ENCODE measurements at places on chromosomes 6 and 20. TPM values are rescaled to one million over a fixed set of nuclear protein-coding genes. Genes with fewer than 3 reads are reported as not detected.

The PLA2G7 gene
- not detected for total RNA-seq

The KIF3B gene
- total RNA-seq, result 13.9 TPM

The TBX18 gene
- total RNA-seq, result 0.21 TPM

The KCNB1 gene
- total RNA-seq, result not detected

The PDE10A gene
- total RNA-seq, result 4.8 TPM

The CITED2 gene
- 26.7 TPM for total RNA-seq

Measured in tracheal epithelial cell (primary cell).